ENCODE measurements at places on chromosomes 2 and 18.
A peak's percentile ranks its signal among the peaks of the same experiment; 100 is the strongest.

DNA sequence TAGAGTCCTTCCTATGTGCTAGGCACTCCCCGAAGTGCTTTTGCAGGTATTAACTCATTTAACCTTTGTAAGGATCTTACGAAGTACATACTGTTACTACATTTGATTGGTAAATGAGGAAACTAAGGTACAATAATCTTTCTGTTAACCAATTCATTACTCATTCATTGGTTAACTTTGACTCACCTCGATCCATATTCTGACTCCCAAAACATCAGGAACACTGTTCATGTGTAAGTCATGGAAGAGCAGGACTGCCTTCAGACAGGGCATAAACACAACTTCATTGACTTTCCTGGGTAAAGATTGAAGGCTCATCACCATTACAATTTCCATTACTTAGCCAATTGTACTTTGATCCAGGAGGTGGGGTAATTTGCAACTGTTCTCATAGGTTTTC, 40.6 kb downstream of the NAPG start:
- DNase-seq = no peak

DNA sequence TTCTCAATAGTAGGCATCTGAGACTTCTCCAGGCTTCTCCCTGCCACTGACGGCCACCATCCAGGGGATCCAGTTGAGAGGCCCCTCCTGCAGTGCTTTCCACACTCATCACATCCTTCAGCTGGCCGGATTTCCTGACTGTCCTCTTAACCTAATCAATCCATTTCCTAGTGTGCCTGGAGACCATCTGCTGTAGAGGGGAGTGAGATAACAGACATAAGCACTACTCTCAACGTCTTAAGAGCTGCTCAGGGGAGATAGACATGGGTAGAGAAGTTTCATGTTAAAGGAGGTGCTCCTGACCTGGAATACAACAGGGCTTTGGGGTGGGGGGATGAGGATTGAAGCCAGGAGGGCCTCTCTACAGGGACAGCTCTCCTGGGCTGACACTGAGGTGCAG, 14.2 kb downstream of the SPR start:
- no peak for DNase-seq

DNA sequence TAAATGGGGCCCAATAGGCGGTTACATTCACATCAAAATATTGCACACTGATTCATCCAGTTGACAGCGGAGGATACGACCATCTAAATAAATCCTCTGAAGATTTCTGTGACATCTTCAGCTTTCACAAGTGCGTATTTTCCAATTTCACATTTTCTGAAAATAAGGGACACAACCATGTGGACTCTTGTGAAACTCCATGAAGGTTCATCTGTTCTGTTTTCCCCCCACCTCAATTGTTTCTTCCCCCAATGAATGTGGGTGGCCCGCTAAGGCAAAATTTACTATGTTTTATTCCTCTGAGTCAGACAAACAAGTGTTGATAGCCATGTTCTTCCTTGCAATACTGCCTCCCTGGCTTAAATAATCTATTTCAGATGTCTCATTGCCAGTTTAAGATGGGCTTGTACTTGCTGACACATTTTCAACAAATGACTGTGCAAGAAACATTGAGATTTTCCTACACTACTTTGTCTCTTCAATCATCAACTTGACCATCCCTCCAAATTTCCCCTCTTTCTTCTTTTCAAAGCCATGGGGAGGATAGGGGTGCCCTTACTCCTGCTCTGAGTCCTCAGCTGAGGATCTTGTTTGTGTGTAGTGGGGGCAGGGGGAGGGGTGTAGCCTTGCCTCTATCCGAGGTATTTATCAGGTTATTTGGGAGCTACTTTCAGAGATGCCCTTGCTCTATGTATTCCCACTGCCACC, 78.2 kb downstream of the BCL11A start:
- DNase-seq = no peak

DNA sequence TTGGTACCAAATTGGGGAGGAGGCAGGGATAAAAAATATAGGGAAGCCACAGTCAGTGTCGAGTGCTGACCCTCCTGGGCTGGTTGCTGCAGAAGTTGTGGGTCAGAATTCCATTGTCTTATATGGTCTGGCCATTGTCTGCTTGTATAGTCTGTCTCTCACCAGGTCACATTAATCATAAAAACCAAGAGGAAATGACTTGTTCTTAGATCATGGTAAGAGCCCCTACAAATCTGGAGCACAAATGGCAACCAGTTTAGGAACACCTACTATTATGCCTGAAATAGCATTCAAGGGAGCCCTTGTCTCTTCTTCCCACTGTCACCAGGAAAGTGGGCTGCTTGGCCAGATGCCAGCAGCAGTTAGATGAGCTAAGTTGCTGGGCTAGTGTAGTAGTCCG, 119.7 kb upstream of the RMP24 start:
- no peak for DNase-seq

DNA sequence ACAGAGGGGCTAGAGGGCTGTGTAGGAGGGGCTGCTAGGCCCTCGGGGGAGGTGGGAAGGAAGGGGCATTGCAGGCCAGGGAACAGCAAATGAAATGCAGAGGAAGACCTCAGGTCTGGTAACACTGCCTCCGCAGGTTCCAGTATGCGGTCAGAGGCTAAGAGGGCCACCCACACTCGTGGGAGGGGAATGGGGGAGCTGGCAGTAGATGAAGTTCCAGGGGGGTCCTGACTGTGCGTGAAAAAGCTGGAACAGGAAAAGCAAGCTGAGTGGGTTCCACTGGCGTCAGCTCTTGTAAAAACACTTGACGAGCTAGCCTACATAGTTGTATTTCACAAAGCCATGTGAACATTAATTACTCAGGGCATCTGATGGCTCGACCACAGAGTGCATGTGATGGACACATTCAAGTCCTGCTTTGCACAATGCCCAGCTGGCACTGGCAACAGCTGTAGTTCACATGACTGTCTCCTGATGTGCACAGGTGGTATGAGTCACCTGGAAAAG, 29.0 kb upstream of the PTPN4 start:
- no peak for DNase-seq

- DNase-seq = peak; percentile 70
These were observed 36.2 kb downstream of the CHST10 start for GRCh38 chr2:100381240-100381639.

DNA sequence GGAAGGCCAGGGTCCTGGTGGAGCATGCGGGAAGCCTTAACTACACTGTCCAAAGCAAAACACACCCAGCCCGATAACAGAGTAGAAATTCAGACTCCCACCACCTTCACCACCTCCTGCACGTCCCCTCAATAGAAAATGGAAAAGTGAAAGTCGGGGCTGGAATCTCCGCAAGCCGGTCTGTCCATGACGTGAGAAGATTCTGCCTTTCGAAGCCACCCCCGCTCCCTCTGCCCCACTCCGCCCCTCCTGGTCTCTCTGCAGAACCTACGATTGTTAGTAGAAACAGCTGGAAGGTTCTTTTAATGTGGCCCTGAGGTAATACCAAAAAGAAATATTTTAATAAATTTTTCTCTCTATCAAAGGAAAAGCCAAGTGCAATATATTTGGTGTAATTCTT, 116.4 kb downstream of the GBX2 start:
- DNase-seq = no peak

DNA sequence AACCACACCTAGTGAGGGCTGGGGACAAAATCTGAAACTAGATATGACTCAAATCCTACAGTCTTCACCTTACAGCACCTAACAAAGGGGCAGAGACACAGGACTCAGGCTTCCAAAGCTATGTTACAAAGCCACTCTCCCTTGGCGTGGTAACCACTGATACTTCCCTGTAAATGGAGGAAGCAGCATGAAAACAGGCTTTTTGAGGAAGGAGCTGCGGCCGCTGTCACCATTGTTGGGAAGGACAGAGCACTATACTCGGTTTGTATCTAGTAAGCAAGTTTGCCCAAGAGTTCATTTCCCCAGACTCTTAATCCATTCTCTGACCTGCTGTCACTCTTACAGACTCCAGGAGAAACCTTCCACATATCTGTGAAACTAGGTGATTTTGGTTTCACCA, 60.3 kb downstream of the LONRF2 start:
- DNase-seq = no peak

DNA sequence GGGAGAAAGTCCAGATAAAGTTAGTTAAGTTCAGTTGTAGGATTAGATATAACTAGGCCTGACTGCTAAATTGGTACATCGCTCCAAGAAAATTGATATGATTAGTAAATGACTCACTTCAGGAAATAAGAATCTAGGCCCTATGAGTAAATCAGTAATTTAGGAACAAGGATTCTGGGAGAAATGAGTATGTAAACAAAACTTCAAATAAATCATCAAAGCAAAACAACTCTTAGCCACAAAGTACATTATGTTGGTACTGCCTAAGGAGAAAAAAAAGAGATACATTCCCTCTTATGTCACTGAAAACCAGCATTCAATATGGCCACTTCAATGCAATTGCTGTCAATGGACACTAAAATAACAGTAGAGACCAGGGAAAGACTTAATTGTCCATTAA, 529.1 kb downstream of the ZNF804A start:
- no peak for DNase-seq

DNA sequence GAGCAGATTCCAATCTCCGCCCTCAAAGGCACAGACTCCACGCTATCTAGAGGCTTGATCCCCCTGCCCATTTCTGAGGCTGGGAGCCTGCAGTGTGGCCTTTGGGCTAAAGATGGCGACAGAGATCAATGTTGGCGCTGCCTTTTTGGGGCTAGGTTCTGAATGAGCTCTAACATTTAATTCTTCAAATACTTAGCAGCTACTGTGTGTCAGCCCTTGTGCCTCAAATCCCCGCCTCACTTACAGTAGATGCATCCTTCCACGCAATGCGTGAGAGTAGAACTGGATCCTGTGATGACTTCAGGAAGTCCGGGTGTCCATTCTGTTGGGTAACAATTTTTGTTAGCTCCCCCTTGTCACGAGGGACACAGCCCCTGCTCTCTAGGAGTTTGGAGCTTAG, 12.4 kb downstream of the IL1F10 start:
- peak; percentile 41 for DNase-seq
